ENCODE measurements at places on chromosomes 4 and X.

DNA sequence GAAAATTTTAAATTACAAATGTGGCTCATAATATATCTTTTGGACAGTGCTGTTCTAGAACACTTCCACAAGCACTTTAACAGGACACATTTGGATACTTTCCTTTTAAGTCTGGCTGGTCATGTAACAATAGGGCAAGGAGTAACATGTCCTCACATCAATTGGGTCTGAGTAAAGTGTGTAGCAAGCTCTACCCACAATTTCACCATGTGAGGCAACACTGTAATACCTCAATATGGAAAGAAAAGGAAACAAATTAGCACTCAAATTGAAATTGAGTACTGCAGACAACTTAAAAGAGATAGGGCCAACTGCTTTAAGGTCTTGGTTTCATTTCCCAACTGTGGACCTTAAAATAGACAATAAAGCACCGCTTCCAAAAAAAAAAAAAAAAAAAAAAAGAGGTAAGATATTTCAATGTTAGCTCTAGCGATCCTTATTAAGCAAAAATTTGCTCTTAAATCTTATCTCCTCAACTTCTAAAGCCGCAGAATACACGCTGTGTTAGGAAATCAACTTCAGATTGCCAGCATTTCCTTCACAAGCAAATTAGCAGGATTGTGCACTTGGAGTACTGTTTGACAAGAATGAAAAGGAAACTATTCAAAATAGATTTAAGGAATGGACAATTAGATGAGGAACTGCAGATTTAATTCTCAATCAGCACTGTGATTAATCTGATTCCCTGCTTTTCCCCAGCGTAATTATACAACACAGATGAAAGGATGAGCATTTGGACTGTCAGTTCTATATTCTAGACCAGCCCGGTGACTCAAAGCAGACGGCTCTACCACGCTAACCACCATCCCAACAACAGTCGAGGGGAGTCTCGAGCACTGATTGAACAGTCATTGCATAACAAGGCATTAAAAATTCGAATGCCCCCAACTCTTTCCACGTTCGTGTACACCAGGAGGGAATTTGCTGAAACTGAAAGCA lies 1.6 kb downstream of the CASK start:
- H3K4me1 ChIP-seq = peaks cover 9% of the 10 kb centered on the region
- H3K4me3 ChIP-seq = peak overlapping the region; percentile 81
- H3K27ac ChIP-seq = peak overlapping the region; percentile 88
- no peak for DNase-seq

DNA sequence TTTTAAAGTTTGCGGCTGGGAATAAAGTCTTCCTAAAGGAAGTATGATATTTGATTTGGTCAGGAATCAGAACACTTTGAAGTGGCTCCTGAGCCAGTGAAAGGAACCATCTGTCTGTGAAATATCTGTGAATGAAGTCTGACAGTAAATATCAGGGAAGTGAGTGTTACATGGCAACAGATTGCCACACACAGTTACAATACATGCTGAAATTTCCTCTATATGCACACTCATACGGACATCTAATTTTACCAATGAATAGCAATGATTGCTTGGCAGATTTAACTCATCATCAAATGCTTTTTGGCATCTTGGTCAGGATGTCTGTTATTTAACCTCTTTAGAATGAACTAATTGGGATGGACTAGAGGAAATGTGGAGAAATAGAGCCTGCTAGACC lies 1023.8 kb downstream of the FAT4 start:
- H3K4me3 ChIP-seq = no peak overlapping the region
- H3K36me3 ChIP-seq = no peaks in the 10 kb centered on the region
- peaks cover 14% of the 10 kb centered on the region for H3K27me3 ChIP-seq
- DNase-seq = no peak
- no peak overlapping the region for H3K27ac ChIP-seq
- H3K4me1 ChIP-seq = no peaks in the 10 kb centered on the region

GRCh38 chr4:150385606-150386005 lies 196.3 kb upstream of the MAB21L2 start:
- no peaks in the 10 kb centered on the region for H3K27me3 ChIP-seq
- H3K36me3 ChIP-seq = no peaks in the 10 kb centered on the region
- no peak for DNase-seq

DNA sequence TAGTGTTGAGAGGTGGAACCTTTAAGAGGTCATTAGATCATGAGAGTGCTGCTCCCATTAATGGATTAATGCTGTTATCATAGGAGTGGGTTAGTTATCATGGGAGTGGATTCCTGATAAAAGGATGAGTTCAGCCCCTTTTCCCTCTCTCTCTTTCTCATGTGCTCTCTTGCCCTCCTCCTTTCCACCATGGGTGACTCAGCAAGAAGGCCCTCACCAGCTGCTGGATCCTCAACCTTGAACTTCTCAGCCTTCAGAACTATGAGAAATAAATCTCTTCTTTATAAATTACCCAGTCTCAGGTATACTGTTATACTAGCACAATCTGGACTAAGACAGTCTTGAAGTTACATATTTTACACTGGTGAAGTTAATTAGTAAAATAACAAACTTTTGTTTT lies 10.0 kb upstream of the CDKL5 start:
- no peaks in the 10 kb centered on the region for H3K27me3 ChIP-seq
- H3K4me3 ChIP-seq = no peak overlapping the region
- H3K36me3 ChIP-seq = no peaks in the 10 kb centered on the region
- DNase-seq = no peak
- peaks cover 4% of the 10 kb centered on the region for H3K4me1 ChIP-seq

GRCh38 chr4:102819588-102820365 lies 7.6 kb downstream of the UBE2D3 start:
- H3K4me3 ChIP-seq = no peak overlapping the region
- H3K4me1 ChIP-seq = peaks cover 68% of the 10 kb centered on the region
- DNase-seq = no peak
- no peaks in the 10 kb centered on the region for H3K27me3 ChIP-seq

DNA sequence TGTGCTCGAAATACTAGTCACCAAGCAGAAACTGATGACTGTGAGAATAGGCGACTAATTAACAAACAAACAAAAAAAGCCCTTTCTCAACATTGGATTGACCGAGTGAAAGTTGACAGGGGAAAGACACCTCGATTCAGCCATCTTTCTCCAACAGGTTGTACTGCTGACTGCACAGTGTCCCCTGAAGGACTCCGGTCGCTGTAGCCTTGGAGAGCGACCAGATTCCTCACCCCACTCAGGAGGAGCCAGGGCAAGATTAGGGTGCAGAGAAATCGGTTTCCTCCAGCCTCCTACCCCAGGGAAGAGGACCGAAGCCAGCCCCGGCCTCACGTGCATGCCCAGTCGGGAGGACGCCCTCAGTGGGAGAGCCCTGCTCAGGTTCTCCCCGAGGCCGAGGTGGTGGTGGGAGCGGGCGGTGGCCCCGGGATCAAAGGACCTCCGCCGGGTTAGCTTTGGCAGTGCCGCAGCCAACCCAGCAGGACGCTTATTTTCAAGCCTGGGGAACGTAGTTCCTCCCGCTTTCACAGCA lies 1.1 kb upstream of the RAP1GDS1 start:
- H3K27me3 ChIP-seq = no peaks in the 10 kb centered on the region
- no peaks in the 10 kb centered on the region for H3K36me3 ChIP-seq
- peak overlapping the region; percentile 97 for H3K27ac ChIP-seq
- peak overlapping the region; percentile 88 for H3K4me3 ChIP-seq
- peak; percentile 92 for DNase-seq
- H3K4me1 ChIP-seq = peaks cover 35% of the 10 kb centered on the region

DNA sequence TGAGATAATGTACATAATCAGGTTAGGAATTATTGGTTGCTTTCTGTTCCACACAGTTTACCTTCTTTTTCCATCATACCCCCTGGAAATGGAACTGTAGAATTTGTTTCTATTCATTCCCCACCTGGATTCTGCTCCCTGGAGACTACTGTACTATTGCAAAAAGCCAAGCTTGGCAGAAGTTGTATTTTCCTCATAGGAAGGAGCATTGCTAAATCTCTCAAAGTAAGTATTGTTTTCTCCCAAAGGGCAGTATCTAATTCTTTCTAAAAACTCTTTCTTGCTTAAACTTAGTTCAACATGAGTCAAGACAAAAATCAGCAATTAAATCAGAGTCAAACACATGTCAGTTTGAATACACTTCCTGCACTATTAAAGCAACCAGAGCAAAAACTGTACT lies 136.2 kb downstream of the CDS1 start:
- H3K27ac ChIP-seq = no peak overlapping the region
- H3K27me3 ChIP-seq = no peaks in the 10 kb centered on the region
- H3K4me1 ChIP-seq = peaks cover 3% of the 10 kb centered on the region
- H3K36me3 ChIP-seq = peaks cover 33% of the 10 kb centered on the region
- no peak overlapping the region for H3K4me3 ChIP-seq

GRCh38 chr4:41137879-41138278 lies 76.5 kb downstream of the APBB2 start:
- DNase-seq = no peak
- no peak overlapping the region for H3K4me3 ChIP-seq
- peaks cover 65% of the 10 kb centered on the region for H3K4me1 ChIP-seq
- no peak overlapping the region for H3K27ac ChIP-seq
- no peaks in the 10 kb centered on the region for H3K27me3 ChIP-seq

DNA sequence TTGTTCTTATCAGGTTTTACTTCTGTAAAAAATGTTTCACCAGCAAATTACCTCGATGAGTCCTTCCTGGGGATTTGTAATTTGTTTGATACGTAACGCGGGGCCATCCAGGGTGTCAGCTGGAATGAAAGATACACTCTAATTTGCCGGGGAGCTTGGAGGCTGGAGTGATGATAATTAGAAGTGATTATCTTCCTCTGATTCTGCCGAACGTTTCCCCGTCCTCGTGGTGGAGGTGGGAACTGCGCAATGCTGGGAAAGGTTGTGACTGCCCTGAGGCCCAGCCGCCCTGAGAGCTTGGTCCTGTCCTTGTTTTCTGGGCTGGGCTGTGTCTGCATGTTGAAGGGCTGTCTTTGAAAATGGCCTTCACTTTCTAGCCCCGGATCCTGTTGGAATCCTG lies 48.0 kb downstream of the SORCS2 start:
- no peak overlapping the region for H3K4me3 ChIP-seq
- peaks cover 12% of the 10 kb centered on the region for H3K4me1 ChIP-seq
- peaks cover 12% of the 10 kb centered on the region for H3K27me3 ChIP-seq
- DNase-seq = no peak

DNA sequence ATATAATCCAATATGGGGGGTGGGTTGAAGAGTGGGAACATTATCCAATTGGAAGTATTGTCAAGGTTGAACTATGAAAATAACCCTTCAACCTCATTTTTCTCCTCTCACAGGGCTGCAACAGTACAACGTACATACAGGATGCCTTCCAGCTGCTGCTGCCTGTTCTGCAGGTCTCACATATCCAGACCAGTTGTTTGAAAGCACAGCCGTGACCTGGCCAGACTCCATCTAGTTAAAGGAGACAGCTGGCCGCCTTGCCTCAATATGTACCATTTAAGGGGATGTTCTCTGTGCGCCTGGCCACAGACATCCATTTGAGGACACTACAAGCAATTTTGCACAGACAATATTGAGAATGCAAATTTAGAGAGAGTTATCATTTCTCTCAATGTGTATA lies 75.7 kb downstream of the FAM114A1 start:
- H3K4me3 ChIP-seq = no peak overlapping the region
- no peak for DNase-seq
- peaks cover 49% of the 10 kb centered on the region for H3K36me3 ChIP-seq
- H3K27me3 ChIP-seq = no peaks in the 10 kb centered on the region
- peaks cover 31% of the 10 kb centered on the region for H3K4me1 ChIP-seq

- H3K36me3 ChIP-seq = no peaks in the 10 kb centered on the region
- H3K27ac ChIP-seq = no peak overlapping the region
- DNase-seq = no peak
- peaks cover 15% of the 10 kb centered on the region for H3K4me1 ChIP-seq
- H3K4me3 ChIP-seq = no peak overlapping the region
Measured at GRCh38 chr4:146132445-146132844, 43.1 kb upstream of the LSM6 start.

- peaks cover 2% of the 10 kb centered on the region for H3K36me3 ChIP-seq
- no peaks in the 10 kb centered on the region for H3K27me3 ChIP-seq
- no peak overlapping the region for H3K27ac ChIP-seq
- H3K4me3 ChIP-seq = no peak overlapping the region
- peaks cover 35% of the 10 kb centered on the region for H3K4me1 ChIP-seq
Measured at GRCh38 chr4:5096261-5096660, 45.0 kb downstream of the STK32B start.

- peaks cover 32% of the 10 kb centered on the region for H3K4me1 ChIP-seq
- no peak overlapping the region for H3K27ac ChIP-seq
- DNase-seq = no peak
- no peak overlapping the region for H3K4me3 ChIP-seq
- H3K27me3 ChIP-seq = no peaks in the 10 kb centered on the region
Measured at GRCh38 chr4:159049780-159050375, 53.0 kb upstream of the RAPGEF2 start.

DNA sequence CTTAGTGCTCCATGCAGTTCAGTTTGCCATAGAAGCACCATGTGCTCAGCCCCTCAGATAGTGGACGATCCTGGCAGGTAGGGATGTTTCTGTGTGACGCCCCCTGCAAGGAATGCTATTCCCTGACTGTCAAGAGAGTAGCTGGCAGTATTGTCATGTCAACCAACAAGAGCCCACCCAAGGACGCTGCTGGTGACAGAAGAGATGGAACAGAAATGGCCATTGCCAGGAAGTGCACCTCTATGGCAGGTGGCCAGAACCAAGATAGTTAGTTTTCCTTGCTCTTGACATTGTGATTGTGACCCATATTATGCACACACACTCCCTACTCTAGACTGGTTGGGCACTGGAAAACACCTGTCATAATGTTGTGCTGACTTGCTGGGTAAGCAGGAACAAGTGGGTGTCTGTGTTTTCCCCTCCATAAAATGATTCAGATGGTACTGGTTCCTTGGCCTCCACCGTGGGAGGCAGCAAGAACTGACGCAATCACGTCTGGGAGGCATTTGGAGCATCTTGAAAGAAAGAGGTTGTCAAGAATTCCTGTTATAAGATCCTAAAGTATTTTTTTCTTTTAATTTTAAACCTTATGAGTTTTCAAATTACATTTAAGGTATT lies 507.9 kb downstream of the MID1IP1 start:
- H3K4me1 ChIP-seq = peaks cover 16% of the 10 kb centered on the region
- H3K4me3 ChIP-seq = no peak overlapping the region
- no peak for DNase-seq

- H3K27me3 ChIP-seq = no peaks in the 10 kb centered on the region
- H3K4me3 ChIP-seq = no peak overlapping the region
- no peaks in the 10 kb centered on the region for H3K36me3 ChIP-seq
- DNase-seq = no peak
- peaks cover 65% of the 10 kb centered on the region for H3K4me1 ChIP-seq
- H3K27ac ChIP-seq = peak overlapping the region; percentile 91
Measured at GRCh38 chr4:165462009-165462408, 83.2 kb downstream of the CPE start.

DNA sequence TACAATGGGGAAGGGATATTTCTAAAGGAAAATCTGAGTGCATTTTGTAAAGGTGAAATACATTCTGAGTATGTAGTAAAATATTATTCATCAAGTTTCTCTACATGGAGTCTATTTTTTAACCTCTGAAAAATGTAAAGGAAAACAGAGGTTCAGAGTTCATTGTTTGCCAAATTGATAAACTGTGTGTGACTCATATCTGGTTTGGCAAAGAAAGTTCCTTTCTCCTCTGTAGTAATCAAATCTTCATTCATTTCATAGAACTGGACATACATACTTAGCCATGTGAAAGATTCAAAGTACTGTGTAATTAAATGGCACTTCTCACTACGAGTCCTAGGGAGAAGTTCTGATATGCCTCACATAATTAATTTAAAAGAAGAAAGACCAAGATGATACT lies 61.6 kb downstream of the HPGD start:
- H3K27me3 ChIP-seq = peaks cover 29% of the 10 kb centered on the region
- H3K27ac ChIP-seq = no peak overlapping the region
- peaks cover 3% of the 10 kb centered on the region for H3K4me1 ChIP-seq
- DNase-seq = no peak
- H3K36me3 ChIP-seq = no peaks in the 10 kb centered on the region

- peaks cover 10% of the 10 kb centered on the region for H3K27me3 ChIP-seq
- DNase-seq = no peak
- H3K36me3 ChIP-seq = no peaks in the 10 kb centered on the region
- no peak overlapping the region for H3K4me3 ChIP-seq
- H3K27ac ChIP-seq = no peak overlapping the region
- no peaks in the 10 kb centered on the region for H3K4me1 ChIP-seq
Measured at GRCh38 chr4:104465201-104465600, 29.5 kb downstream of the CXXC4 start.

Data from chondrocyte (in vitro differentiated cells).